H1 (cell line): ENCODE measurements at places on chromosomes 7 and 10. TPM values are rescaled to one million over a fixed set of nuclear protein-coding genes. Genes with fewer than 3 reads are reported as not detected.

DNA sequence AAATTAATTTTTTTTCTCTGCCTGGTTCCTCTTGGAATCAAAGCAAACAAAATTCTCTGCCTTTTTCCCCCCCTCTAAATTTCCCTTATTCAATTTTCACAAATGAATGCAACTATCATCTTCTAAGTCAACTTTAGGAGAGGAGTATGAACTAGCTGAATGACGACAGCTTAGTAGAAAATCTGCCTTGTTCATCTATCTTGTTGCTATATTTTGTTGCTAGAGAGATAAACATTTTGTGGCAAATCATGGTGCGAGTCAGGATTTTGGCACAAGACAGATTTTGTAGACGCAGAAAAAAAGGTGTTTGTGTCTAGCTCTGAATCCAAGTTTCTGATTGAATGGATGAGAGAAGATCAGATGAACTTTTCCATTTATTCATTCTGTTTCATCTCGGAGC is 81.0 kb upstream of the FZD8 start:
- H3K27ac ChIP-seq, result no peak overlapping the region
- no peaks in the 10 kb centered on the region for H3K4me1 ChIP-seq
- H3K36me3 ChIP-seq, result no peaks in the 10 kb centered on the region

- H3K27me3 ChIP-seq, result no peaks in the 10 kb centered on the region
- H3K27ac ChIP-seq, result no peak overlapping the region
- no peak for DNase-seq
- H3K4me3 ChIP-seq, result no peak overlapping the region
These were observed 143.0 kb downstream of the TSPAN12 start for GRCh38 chr7:120714945-120715344.

GRCh38 chr10:117492504-117492903 is 50.0 kb upstream of the EMX2 start:
- no peaks in the 10 kb centered on the region; the same call in 1 of the 2 replicates for H3K27me3 ChIP-seq
- H3K27ac ChIP-seq, result no peak overlapping the region
- H3K4me3 ChIP-seq, result no peak overlapping the region

- H3K4me3 ChIP-seq, result no peak overlapping the region
- no peaks in the 10 kb centered on the region for H3K36me3 ChIP-seq
- no peak overlapping the region for H3K27ac ChIP-seq
- H3K27me3 ChIP-seq, result no peaks in the 10 kb centered on the region
- H3K4me1 ChIP-seq, result no peaks in the 10 kb centered on the region
These were observed 145.1 kb downstream of the GNAI1 start for GRCh38 chr7:80279760-80280159.

Gene NOLC1
- total RNA-seq, result 191 and 194 TPM in 2 replicates

- DNase-seq, result no peak
- no peak overlapping the region for H3K27ac ChIP-seq
- H3K4me3 ChIP-seq, result no peak overlapping the region
- H3K27me3 ChIP-seq, result no peaks in the 10 kb centered on the region
- H3K36me3 ChIP-seq, result no peaks in the 10 kb centered on the region
These were observed 6.6 kb upstream of the SAMD8 start for GRCh38 chr10:75104842-75105241.

- no peaks in the 10 kb centered on the region for H3K36me3 ChIP-seq
- H3K27me3 ChIP-seq, result no peaks in the 10 kb centered on the region
- peak; percentile 38 for DNase-seq
- no peak overlapping the region for H3K27ac ChIP-seq
- no peak overlapping the region for H3K4me3 ChIP-seq
These were observed 38.7 kb upstream of the RET start for GRCh38 chr10:43037942-43038782.

DNA sequence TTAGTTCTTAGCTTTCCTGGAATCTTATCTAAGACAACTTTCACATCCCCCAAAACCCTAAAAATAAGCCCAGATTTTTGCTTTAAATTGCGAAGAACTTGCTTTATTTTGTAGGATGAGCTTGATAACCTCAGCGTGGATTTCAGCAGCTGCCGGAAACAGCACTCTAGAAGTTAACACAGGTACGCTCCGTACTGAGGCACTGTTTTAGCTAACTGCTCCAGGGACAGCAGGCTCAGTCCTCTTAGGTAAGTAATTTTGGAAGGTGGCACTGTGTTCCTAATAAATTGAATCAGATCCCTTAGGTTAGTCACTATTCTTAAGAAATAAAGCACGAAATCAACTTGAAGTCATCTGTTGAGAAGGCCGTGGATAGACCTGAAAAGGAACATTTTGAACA is 2.2 kb upstream of the AUTS2 start:
- H3K36me3 ChIP-seq, result no peaks in the 10 kb centered on the region
- no peak for DNase-seq
- peaks cover 27% of the 10 kb centered on the region for H3K27me3 ChIP-seq
- H3K4me1 ChIP-seq, result no peaks in the 10 kb centered on the region; the same call in 1 of the 2 replicates
- H3K4me3 ChIP-seq, result no peak overlapping the region
- no peak overlapping the region for H3K27ac ChIP-seq

DNA sequence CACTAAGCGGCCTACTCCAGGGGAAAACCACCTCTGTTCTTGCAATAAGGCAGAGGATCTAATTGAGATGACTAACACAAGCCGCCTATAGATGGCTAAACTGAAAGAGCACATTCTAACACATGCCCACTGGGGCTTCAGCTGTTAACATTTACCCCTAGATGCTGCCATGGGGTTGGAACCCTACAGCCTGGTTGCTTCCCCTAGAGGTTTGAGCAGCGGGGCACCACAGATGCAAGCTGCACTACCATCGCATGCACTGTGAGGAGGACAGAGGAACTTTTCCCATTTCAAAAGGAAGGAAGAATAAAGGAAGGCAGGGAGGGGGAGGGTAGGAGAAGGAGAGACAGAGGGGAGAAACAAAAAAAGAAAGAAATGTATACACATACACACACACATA is 465.8 kb upstream of the PCDH15 start:
- H3K4me3 ChIP-seq, result no peak overlapping the region
- H3K27me3 ChIP-seq, result no peaks in the 10 kb centered on the region
- DNase-seq, result no peak

DNA sequence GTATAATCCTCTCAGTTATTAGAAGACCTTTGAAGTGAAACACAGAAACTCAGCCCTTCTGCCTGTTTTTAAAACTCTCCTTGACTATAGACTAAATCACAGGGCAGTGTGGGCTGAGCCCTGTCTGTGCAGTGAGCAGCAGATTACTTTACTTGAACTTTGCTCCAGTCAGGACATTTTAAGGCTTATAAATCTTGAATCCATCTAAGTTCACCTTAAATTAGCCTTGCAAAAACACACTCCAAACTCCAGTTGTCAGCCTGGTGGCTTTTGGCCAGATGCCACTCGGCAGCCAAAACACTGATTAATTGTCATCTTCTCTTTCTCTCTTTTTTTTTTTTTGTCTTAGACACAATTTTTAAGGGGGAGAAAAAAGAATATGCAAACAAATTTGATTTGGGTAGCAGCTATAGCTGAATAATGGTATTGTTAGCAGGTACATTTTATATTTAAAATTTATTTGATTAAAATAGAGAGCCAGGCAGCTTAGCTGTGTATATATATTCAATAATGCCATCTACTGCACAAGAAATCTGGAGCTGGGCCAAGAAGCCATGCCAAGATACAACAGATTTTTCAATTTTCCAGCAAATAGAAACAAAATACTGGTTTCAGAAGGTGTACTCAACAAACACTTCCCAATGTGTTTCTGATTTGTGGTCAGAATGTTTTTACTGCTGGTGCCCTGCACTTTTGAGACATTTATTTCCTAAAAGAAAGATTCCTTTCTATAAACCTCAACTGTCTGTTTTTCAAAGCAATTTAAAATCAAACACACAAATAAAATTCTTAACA is 247.7 kb downstream of the TFEC start:
- H3K36me3 ChIP-seq, result no peaks in the 10 kb centered on the region
- no peak for DNase-seq
- no peaks in the 10 kb centered on the region for H3K27me3 ChIP-seq
- H3K4me1 ChIP-seq, result no peaks in the 10 kb centered on the region
- H3K4me3 ChIP-seq, result no peak overlapping the region
- H3K27ac ChIP-seq, result no peak overlapping the region

DNA sequence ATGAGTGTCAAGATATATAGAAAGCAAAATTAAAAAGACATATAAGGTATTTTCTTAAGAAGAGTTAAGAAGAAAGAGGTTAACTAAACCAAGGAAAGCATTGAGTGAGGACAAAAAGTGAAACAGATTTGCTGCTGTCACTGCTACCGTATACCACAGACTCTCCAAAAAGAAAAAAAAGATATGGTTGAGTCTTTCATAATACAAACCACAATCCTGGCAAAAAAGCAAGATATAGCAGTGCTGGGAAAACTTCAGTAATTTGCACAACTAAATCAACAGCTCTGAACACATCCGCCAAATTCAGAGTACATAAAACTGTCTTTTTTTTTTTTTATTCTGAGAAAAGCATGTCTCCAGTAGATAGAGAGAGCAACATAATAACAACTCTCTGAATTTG is 114.7 kb downstream of the ETV1 start:
- no peaks in the 10 kb centered on the region for H3K36me3 ChIP-seq
- DNase-seq, result no peak
- no peaks in the 10 kb centered on the region; the same call in 1 of the 2 replicates for H3K4me1 ChIP-seq
- no peak overlapping the region for H3K4me3 ChIP-seq
- no peaks in the 10 kb centered on the region for H3K27me3 ChIP-seq
